ENCODE measurements at places on chromosomes 11 and 22.

DNA sequence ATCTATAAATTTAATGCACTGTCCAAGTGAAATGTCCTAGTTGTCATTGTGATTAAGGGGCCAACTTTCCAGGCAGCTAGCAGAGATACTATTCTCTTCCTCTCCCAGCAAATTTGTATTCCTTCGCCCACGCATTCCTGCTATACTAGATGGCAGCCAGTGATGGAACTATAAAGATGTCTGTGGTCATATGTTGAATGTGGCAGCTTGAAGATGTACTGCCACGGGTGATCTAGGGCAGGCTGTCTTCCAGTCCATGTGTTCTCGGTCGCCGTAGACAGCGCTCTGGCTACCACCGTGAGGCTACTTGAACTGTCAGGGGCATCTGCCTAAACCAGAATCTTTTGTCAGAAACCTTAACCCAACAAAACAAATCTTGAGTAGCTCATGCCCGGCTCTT lies 8.3 kb upstream of the SIDT2 start:
- no peak for DNase-seq

DNA sequence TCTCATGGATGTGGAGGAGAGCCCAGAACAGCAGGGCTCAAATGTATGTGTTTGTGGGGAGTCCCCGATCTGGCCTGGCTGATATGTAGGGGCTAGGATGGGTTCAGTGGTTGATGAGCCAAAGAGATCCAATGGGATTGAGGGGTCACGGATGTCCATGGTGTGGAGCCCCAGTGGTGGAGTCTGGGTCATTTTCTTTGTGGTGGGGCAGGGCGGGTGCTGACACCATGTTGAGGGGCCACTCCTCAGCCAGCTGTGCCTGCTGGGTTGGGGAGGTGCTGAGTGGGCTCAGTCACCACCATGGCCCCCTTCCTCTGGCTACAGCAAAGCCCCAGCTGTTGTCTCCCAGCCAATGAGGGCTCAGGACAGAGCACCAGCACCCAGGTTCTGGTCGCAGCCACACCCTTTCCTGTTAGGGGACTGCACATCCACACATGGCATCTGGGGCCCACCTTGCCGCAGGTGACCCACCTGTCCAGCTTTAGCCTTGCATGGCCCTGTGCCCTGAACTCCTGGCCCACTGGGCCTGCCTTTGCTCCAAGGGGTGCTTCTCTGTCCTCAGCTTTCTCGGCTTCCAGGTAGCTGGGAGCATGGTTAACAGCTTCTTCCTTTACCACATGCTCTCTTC lies 3.2 kb upstream of the GNAZ start:
- DNase-seq = no peak

GRCh38 chr11:61587541-61587941 lies 6.7 kb upstream of the SYT7 start:
- peak; percentile 75 for DNase-seq

GRCh38 chr11:134755535-134755934 lies 343.5 kb upstream of the B3GAT1 start:
- no peak for DNase-seq

DNA sequence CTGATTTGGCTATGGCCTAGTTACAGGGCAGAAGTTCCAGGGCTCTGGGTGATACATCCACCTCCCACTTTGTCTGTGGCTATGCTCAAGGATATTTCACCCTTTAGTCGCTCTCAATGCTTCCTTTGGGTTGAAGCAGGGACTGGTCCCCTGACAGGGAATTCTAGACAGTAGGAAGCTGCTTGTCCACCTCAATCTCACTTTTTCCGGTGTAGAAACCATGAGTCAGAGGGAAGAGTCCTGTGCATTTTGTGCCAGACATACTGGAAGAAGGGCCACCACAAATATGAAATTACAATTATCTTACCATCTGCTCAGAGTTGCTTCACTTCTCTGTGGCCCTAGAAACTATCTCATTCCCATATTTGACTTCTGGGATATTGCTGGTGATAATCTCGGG lies 413.7 kb upstream of the FAT3 start:
- DNase-seq = no peak

- DNase-seq = no peak
Observed at GRCh38 chr11:102974552-102975280, 19.2 kb upstream of the MMP13 start.

DNA sequence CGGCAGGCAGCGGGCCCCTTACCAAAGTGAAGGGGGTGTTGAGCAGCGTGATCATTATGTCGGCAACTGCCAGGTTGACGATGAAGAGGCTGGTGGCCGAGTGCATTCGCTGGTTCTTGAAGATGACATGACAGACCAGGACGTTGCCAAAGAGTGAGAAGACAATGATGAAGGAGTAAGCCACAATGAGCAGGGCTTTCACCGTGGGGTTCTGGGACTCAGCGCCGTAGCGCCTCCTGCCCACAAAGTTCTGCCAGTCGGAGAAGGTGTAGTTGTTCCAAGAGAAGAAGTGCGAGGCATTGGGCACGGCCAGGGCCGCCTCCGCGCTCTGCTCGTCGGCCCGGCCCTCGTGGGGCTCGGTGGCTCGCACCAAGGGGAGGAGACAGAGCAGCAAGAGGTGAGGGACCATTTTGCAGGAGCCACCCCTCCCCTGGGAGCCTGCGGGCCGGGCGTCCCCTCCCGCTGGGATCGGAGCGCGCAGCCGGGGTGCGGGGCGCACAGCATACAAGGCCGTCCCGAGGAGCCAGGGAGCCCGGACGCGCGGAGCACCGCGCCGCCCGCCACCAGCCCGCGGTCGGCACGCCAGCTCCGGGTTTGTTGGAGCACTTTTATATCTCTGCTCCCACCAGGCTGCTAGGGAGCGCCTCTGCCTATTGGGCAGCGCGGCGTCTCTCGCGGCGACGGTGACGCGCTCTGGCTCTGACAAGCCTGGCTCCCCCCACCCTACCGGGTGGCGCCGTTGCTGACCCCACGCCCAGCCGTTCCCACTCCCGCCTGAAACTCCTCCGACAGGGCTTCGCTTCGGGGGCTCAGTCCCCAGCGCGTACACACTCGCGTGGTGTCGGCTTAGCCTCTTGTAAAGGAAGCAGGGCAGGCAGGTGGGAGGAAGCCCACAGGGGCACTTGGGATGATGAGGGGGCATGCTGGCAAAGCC lies at the start of gene GPR83:
Gene GPR83, minus strand, starts transcription at position 581 of the 934 bp plus-strand sequence. Its CDS starts 172 bp downstream, at position 409.
- peak; percentile 82 for DNase-seq

GRCh38 chr11:120501976-120502755 lies 9.4 kb upstream of the GRIK4 start:
- no peak for DNase-seq

DNA sequence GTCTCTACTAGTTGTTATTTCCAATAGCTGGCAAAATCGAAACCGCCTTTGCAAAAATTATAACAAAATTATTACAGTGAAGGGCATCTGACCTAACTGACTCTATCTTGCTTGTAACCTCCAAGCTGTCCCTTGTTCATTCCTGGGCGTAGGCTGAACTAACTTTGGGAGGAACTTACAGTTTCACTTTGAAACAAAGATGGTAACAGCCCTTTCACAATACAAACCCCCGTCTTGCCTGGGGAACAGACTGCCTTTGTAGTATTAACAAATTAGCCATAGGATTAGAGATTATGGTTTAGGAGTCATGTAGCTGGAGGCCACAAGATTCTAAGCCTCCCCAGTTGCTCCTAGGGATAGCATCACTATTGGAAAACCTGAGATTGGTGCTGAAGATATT lies 131.6 kb upstream of the HSD17B12 start:
- no peak for DNase-seq

- no peak for DNase-seq
Observed at GRCh38 chr22:24418786-24419474, 8.5 kb upstream of the ADORA2A start.

DNA sequence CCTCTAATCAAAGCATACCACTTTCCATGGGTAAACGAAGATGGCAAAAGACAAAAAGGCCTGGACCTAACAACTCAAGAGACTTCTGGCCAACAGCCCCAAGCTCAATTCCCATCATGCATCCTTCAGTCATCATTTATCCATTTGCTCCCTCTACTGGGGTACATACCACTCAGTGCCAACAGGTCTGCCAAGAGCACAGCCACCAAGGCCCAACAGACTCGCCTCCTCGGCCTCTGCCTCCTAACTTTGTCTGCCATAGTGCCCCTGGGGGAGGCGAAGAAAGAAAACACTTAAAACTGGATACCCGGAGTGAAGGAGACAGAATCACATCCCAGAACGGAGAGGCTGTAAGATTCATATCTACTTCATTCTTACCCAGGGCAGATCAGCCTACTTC lies 1.1 kb downstream of the HYOU1 start:
- DNase-seq = peak; percentile 52

DNA sequence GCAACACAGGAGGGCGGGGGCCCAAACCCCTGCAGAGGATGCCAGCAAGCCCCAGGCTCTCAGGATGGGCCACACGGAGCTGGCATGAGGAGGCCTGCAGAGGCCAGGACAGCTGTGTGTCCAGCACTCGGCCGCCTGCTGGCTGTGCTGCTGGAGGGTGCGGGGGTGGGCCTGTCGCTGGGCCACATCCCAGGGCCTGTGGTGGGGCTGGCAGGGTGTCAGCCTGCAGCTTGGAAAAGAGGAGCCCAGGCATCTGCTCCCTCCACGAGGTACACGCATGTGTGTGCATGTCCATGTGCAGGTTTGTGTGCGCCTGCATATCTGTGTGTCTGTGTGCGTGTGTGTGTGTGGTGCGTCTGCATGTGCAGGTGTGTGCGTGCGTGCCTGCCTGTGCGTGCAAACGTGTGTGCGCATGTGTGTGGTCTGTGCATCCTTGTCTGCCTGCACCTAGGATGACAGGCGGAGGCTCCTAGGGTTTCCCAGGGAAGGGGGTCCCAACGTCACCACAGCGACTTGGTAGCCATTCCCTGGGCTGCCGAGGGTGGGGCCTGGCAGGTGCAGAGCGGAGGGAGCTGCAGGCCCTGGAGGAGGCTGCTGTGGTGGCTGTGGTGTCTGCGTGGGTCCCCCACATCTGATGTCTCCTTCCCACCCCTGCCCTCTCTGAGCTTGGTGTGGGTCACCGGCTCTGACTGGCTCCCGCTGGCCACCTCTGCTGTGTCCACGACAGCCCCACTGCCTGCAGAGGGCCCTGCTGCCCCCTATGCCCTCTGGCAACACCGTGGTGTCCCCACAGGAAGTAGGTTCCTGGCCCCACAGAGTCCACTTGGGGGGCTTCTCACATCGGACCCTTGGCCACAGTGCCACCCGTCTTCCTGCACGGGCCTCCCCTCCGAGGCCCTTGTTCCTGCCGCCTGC lies 17.1 kb downstream of the BRSK2 start:
- no peak for DNase-seq

- DNase-seq = no peak
Observed at GRCh38 chr22:28903080-28903479, 19.7 kb downstream of the ZNRF3 start.

GRCh38 chr11:134052395-134052987 lies 16.4 kb upstream of the JAM3 start:
- DNase-seq = no peak

- DNase-seq = no peak
Observed at GRCh38 chr11:73185680-73186293, 32.3 kb upstream of the P2RY2 start.
